ENCODE measurements at places on chromosomes 11 and 22.

- no peak for DNase-seq
These were observed 29.7 kb upstream of the EMSY start for GRCh38 chr11:76415073-76415472.

GRCh38 chr11:81852896-81853295, 880.8 kb downstream of the FAM181B start:
- DNase-seq = no peak

- DNase-seq = no peak
These were observed 145.8 kb upstream of the NARS2 start for GRCh38 chr11:78720281-78720989.

- DNase-seq = no peak
These were observed 5.3 kb downstream of the YAP1 start for GRCh38 chr11:102115557-102115956.

DNA sequence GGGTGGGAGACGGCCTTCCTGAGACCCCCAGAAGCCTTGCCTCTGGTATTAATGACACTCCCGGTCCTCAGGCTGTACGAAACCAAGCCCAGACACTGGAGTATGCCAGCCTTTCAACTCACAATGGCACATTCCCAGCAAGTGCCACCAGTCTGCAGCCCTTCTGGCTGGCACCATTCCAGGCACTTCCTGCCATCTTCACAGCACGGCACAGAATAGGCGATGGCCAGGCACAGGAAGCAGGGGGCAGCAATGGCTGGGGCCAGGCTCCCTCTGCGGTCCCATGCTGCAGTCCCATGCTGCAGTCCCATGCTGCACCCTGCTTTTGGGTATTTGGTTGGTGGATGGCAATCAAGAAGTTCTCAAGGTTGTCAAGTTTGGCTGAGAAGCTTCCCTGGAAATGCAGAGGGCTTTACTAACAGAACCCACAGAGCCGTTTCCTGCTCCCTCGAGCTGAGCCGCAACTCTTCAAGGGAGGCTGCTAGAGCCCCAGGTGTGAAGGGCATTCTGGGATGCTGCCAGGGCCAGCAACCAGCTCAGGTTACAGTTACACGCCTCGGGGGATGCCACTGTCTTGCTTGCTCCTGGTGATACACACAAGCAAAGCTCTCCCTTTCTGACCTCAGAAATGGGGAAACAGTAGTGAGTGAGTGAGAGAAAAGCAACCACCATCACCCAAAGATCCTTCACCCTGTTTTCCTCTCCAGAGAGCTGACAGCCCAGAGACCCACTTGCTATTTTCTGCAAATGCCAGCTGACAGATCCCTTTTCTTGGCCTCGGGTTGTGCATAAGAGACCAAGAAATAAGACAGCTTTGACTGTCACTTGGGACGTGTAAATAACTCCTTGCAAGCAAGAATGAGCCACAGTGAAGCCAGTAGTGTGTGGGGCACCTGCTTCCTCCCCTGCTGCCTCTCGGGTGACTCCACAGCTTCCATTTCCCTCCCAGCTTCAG, 23.9 kb downstream of the LRFN4 start:
- no peak for DNase-seq

DNA sequence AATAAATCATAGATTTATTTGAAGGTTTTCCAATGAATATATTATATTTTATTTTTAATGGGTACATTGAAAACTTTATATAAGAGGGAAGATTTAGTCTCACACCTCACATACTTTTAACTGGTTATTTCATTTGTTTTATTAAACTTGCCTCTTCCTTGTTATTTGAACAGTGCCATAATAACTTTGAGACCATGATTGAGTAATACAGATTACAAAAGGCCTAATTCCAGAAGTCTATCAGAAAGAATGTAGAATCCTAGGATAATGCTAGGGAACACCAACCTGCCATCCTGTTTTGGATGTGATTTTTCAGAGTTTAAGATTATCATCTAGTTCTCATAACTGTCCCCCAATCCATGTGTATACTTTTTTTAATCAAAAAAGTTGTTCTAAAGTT, 102.7 kb upstream of the BIRC3 start:
- DNase-seq = no peak

- no peak for DNase-seq
These were observed 17.5 kb upstream of the FOLR1 start for GRCh38 chr11:72174302-72175070.

DNA sequence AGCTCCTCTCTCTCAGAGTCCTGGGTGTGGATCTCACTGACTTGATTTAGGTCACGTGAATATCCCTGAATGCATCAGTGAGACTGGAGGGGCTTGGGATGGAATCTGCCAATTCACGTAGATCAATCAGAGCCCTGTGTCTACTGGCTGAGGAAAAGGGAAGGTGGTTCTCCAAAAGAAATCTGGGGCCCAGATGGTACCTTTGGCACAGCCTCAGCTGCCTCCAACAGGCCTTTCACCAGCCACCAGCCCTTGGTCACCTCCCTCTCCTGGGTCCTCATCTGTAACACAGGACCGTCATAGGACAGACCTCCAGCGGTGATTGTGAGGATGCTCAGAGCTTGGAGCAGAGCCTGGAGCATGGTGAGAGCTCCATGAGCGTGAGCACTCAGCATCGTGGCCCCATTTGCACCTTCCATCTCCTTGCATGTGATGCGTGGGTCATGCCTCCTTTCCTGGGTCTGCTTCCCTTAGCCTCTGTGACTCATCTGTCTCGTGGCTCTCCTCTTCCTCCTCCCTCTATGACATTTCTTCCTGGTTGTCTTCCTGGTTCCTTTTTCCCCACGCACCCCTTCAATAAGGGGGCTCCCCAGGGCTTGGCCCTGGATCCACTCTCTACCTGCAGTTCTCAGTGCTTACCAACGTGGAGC, 7.5 kb upstream of the MIEF1 start:
- DNase-seq = no peak

DNA sequence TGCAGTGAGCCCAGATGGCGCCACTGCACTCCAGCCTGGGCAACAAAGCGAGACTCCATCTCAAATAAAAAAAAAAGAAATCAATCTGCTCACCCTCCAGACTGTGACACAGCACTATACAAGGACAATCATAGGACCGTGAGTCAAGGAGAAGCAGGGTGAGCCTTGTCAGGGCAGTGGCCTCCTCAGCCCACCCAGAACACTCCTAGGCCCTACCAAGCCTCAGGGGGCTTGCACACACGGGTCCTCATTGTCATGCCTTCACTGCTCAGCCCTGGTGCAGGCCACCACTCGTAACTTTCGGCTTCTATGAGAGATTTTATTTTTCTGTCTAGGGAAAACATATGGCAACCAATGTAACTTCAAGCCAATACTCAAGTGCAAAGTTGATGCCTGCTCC, 35.8 kb downstream of the DGCR2 start:
- DNase-seq = no peak

DNA sequence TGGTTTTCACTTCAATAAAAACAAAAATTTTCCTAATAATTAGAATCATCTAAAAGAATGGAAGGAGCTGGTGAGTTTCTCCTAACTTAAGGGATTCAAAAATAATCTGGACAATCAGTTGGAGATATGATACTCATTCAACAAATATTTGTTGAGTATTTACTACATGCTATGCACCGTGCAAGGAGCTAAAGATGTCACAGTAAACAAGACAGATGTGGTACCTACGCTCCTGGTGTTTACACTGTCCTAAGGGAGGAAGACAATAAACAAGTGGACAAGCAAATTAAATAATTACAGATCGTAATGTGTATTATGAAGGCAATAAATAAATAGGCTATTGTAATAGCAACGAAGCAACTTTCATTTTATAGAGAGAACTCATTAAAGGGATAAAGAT, 9.9 kb upstream of the SPON1 start:
- no peak for DNase-seq

GRCh38 chr11:66854729-66855211, 2.1 kb upstream of the LRFN4 start:
- DNase-seq = no peak

GRCh38 chr11:125223901-125224361, 59.4 kb downstream of the PKNOX2 start:
- DNase-seq = no peak

- DNase-seq = no peak
These were observed 601.3 kb downstream of the BUD13 start for GRCh38 chr11:116171271-116172140.

DNA sequence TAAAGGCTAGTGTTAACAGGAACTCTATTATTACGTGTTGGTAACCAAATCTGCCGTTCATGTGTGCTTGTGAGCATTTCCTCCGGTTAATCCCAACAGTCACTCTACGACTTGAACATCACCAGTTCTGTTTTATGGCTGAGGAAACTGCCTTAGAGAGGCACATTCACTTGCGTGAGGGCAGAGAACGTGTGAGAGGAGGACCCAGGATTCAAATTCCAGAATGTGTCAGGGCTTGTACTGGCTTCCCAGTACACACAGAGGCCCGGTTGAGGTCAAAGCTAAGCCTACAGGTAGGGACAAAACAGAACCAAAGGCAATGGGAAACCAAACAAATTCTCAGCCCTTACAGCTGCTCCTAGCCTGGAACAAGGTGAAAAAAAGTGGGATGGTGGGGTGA, 66.9 kb upstream of the TENM4 start:
- no peak for DNase-seq

DNA sequence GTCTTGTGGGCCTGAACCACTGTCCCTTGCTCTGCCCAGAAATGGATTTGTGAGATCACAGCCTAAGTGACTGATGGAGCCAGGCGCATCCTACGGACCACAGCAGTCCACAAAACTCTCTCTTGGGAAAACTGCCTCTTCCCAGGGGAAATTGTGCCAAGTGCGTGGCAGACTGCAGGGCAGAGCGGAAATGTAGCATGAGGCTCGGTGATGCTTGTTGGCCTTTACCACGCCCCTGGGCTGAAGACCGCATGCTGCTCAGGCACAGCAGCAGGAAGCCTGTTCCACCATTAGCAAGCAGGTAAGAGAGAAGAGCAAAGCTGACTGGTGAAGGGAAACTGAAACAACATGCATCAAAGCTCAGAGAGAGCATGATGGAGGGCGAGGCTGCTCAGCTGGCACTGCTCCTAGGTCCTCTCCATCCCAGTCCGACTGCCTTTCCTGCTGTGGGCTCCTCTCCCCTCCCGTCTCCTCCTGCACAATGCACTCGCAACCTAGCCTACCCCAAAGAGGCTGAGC, 26.5 kb upstream of the SCARF2 start:
- DNase-seq = no peak

GRCh38 chr11:77876045-77876444, 55.1 kb downstream of the AAMDC start:
- no peak for DNase-seq

DNA sequence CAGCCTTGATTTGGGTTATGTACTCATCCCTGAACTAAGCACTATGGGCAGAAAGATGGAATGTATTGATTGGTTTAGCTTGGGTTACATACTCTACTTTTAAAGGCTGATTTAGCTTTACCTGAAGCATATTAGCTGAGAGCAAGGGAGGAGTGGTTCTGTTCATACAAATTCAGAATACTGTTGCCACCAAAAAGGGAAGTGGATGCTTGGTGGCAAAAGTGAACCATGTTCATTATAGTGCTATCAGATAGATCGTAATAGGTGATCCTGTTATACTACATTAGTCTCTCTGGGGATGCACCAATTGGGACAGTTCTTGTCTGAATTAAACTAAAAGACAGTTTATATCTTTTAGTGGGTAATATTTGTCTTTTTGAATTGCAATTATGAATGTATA, 44.5 kb upstream of the RRM1 start:
- DNase-seq = no peak

GRCh38 chr22:35914665-35915476, 113.8 kb downstream of the RBFOX2 start:
- DNase-seq = peak; percentile 63

GRCh38 chr11:130560781-130561109, 112.3 kb downstream of the ADAMTS15 start:
- DNase-seq = no peak

GRCh38 chr11:41177791-41178190, 281.7 kb downstream of the LRRC4C start:
- DNase-seq = no peak

- DNase-seq = no peak
These were observed 138.1 kb upstream of the RAG2 start for GRCh38 chr11:36736103-36736502.

- DNase-seq = no peak
These were observed 325.3 kb upstream of the LRRC4C start for GRCh38 chr11:41784513-41785335.

DNA sequence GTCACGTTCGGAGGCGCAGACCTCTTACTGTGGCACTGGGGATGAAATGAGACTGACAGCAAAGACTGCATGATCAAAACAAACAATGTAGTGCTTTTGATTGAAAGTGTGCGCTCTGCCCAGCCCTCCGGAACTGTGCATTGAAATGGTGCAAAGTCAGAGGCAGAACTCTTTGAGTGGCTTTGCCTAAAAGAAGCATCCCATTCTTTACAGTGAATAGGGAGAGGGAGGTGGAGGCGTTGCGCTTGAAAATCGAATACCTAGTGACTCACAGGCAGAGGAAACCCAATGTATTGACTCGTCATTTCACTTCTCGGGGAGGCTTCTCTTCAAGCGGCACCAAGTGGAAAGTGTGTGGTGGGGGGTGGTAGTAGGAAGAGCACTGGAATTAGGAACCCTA, 10.9 kb downstream of the RCN1 start:
- no peak for DNase-seq

- DNase-seq = no peak
These were observed 36.4 kb downstream of the ZNF215 start for GRCh38 chr11:6962673-6963072.

GRCh38 chr11:64605244-64605560, 14.2 kb downstream of the SLC22A12 start:
- no peak for DNase-seq

GRCh38 chr11:32225571-32226285, 134.9 kb downstream of the RCN1 start:
- DNase-seq = no peak

- no peak for DNase-seq
These were observed 12.8 kb upstream of the APOBEC3A start for GRCh38 chr22:38944653-38945052.

GRCh38 chr11:59199546-59200422, 12.9 kb downstream of the MPEG1 start:
- no peak for DNase-seq

GRCh38 chr11:62393061-62393611, 25.7 kb upstream of the SCGB1A1 start:
- DNase-seq = no peak

GRCh38 chr11:65879617-65880016, at the start of gene CTSW:
TSS of gene CTSW (plus strand) at chr11:65879837. CDS start at chr11:65879855, 18 bp downstream.
- no peak for DNase-seq

DNA sequence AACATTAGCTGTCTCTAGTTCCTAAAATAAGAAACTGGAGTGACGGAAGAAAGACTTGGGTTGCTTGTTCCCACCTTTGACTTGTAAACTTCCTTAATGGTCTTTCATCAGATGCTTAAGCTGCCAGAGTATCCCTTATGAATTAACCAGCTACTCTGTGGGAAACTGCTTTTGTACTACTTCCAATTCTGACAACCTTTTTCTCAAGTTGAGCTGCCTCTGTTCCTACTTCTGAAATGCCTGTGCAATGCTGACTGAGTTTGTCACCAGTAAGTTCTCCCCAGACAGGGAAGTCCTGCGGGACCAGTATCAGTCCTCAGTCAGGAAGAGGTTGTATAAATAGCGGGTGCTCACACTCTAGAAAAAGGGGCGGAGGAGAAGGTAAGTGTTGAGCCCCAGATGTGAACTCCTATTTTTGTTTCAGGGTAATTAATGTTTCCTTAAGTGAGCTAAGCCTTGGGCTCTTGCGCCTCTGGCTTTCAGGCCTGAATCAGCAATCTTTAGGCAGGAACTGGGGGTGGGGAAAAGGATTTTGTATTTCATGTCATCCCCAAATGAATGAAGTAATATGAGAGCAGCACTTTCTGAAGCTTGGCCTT, 67.2 kb downstream of the CECR2 start:
- DNase-seq = no peak
